GM12864 (cell line): ENCODE measurements at places on chromosomes 6 and 20.

GRCh38 chr6:30781395-30781742 is 37.0 kb upstream of the IER3 start:
- DNase-seq = no peak

GRCh38 chr6:40341726-40342125 is 245.4 kb downstream of the LRFN2 start:
- DNase-seq = no peak

DNA sequence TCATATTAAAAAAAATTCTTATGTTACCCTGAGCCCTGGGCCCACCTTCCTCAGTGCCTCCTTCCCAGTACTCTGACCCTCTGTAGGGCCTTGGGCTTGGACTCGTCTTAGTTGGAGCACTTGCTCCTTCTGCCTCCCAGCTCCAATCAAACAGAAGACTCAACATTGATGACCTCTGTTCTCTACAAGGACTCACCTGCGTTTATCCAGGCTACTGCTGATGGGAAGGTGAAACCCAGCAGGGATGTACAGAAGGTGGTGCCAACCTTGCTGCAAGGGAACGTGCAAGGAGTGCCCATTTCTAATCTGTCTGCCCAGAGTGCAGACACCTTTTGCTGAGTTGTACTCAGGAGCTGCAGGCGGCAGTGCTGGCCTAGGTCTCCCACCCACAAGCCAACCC is 38.9 kb downstream of the FYN start:
- no peak for DNase-seq

DNA sequence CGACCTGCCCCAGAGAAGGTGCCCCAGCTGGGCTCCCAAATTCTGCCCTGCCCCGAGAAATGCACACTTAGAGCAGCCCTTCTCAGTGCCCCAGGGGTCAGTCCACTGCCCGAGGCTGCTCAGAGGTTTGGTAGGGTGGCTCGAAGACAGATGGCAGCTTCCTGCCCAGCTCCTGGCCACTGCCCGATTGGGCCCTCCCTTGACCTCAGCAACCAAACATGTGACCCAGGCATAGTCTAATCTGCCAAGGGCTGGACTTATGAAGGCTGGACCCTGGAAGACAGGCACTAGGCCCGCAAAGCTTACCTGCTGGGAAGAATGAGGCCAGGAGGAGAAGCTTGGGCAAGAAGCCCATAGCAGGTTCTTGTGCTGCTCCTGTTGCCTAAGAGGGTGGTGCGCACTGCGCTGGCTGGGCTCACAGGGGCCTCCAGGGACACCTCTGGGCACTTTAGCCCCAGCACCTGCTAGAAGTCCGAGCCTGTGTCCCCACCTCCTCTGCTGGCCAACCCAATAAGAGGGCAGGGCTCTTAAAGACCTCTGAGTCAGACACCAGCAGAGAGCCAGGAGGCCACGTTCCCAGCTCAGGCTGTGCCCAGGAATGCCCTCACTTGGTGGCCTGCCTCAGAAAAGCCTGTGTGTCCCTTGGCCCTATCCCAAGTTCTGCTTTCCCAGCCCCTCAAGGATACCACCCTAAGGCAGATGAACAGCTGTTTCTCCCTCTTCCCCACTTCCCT is 5.5 kb downstream of the SIGLEC1 start:
- DNase-seq = no peak

GRCh38 chr6:96235927-96236326 is 220.2 kb downstream of the FUT9 start:
- no peak for DNase-seq

DNA sequence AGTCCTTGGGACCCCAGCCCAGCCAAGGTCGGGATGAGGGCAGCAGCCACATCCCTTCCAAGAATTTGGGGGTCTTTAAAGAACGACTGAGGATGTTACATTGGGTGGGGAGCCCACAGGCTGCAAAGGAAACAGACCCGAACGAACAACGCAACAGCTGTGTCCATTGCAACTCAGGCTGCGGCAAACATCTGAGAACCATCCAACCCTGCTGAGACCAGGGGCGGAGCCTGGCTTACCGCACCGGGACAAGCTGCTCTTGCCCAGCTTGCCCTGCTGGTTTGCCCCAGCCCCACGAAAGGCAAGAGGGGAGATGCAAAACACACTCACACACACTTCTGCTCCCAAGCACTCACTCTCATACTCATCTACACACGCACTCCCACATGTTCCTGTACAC is 21.5 kb upstream of the TAF4 start:
- no peak for DNase-seq

GRCh38 chr6:168067081-168067759 is 11.8 kb downstream of the FRMD1 start:
- no peak for DNase-seq
